Small intestine (tissue), 16 donors: ENCODE measurements at places on chromosomes 1 and 21.

- DNase-seq: no peak
Measured at GRCh38 chr21:34128124-34128523, 54.7 kb downstream of the MRPS6 start.

GRCh38 chr1:14103878-14104430, 404.0 kb downstream of the PRDM2 start:
- no peak for DNase-seq

DNA sequence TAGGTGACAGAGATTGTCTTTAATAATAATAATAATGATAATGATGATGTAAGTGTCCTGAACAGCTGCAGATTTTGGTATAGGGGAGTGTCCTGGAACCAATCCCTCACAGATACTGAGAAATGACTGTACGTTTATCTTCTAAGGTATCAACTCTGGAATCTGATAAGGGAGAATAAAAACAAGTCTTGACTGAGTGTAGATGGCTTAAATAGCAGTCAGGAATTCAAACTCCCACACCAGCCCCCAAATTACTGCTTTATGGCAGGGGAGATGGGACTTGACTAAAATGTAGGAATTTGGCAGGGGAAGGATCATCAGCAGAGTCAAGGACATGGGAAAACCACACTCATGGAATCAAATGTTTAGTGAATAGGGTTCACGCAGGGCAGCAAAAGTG, 6.1 kb upstream of the VHLL start:
- no peak for DNase-seq

DNA sequence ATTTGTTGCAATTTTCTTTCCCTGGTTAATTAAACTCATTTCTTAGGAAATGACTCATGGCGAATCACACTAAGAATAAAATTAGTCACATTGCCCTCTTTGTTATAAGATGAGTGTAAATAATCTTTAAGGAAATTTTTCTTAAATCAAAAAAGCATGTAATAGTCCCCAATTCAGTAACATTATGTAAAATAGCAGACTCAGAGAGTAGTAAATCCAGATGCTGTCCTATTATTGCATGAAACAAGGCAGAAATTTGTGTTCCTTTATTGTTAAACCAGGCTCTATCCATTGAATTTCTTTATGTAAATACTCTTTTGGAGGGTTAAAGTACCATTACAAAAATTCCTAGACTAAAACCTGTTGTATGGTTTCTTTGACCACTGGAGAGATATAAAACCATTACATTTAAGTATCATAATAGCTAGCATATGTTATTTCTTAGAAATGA, 154.5 kb upstream of the C1orf87 start:
- no peak for DNase-seq

DNA sequence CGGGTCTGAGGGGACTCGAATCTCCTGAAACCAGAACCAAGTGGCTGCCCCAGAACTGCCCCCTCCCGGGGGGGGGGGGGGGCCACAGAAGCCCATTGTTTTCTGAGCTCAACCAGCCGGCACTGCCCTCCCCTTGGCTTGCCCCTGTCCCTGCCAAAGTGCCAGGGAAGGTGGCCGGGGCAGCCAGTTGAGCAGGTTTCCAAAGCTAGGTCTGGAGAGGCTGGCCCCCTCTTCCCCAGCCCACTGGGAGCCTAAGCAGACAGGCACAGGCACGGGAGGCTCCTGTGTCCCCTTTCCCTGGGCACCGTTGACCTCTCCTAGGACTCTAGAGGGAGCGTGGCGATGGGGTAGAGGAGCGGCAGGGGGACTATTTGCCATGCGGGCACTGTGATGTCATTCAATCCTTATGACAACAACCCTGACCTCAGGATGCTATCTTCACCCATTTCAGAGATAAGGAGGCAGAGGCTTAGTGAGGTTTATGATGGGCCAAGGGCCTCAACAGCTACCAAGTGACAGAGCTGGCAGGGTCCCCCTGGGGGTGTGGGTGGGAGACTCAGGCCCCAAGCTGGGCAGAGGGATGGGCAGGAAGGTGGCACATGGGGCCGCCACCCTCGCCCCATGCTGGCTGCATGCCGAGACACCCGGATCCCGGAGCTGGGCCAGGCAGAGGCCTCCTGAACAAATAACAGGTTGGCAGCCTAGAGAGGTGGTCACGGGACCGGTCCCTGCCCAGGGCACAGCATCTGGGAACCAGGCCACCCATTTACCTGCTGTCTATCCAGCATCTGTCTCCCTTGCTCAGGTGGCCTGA, 35.0 kb downstream of the RAP1GAP start:
- DNase-seq: peak; percentile 62

DNA sequence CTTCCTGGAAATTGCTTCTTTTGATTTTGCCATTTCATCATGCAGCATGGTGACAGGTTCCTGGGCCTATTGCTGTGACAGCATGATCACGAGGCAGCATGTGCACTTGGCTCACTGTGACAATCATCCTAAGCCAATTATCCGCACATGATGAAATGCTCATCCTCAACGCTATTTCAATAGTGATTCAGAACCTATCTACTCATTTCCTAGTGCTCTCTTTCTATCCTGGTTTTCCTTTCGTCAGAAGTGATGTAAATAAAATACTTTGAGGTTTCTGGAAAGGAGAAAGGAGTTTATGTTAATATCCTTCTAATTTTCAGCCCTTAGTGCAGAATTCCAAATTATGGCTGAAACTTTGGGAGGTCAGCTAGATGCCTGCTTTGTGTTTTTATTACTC, 110.6 kb upstream of the ADAMTS5 start:
- no peak for DNase-seq

GRCh38 chr1:30005972-30006619, 717.3 kb downstream of the MATN1 start:
- DNase-seq: no peak

GRCh38 chr1:36643371-36644270, 160.9 kb upstream of the CSF3R start:
- DNase-seq: no peak

DNA sequence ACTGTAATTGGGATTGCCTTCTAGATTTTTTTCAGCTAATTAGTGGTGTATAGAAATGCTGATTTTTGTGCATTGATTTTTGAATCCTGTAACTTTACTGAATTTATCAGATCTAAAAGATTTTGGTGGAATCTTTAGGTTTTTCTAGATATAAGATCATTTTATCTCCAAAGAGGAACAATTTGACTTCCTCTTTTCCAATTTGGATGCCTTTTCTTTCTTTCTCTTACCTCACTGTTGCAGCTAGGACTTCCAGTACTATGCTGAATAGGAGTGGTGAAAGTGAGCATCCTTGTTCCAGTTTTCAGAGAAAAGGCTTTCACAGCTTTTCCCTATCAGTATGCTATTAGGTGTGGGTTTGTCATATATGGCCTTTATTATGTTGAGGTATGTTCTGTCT, 53.6 kb downstream of the TESK2 start:
- no peak for DNase-seq

DNA sequence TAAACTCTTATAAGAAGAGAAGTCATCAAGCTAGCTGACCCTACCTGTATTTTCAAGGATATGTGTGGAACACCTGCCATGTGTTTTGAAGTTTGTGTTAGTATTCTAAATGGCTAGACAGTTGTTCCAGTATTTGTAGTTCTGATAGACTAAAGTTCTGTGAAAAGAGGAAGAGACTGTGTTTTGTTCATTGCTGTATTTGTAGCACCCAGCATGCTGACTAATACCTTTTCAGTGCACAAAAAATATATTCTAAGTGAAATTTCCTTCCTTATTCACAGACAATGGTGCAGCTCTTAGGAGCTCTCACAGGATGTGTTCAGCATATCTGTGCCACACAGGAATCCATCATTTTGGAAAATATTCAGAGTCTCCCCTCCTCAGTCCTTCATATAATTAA, 8.2 kb upstream of the METTL18 start:
- no peak for DNase-seq

DNA sequence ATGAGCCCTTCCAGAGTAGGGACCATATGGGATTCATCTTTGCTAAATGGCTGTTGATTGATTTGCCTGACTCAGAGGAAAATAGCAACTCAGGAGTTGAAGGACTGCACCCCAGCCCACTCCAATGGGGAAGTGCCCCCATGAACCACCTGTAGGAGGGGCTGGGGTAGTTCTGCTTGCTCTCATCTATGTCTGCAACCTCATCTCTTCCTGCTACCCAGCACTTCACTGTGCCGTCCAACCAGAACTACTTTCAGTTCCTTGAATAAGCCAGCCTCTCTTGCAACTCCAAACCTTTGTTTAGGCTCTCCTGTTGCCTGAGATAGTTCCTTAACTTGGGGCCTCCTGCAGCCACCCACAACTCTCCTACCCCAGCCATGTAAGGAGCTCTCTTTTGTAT, 26.6 kb downstream of the BEND5 start:
- DNase-seq: no peak

GRCh38 chr1:175413367-175413766, 220.8 kb upstream of the KIAA0040 start:
- DNase-seq: no peak

DNA sequence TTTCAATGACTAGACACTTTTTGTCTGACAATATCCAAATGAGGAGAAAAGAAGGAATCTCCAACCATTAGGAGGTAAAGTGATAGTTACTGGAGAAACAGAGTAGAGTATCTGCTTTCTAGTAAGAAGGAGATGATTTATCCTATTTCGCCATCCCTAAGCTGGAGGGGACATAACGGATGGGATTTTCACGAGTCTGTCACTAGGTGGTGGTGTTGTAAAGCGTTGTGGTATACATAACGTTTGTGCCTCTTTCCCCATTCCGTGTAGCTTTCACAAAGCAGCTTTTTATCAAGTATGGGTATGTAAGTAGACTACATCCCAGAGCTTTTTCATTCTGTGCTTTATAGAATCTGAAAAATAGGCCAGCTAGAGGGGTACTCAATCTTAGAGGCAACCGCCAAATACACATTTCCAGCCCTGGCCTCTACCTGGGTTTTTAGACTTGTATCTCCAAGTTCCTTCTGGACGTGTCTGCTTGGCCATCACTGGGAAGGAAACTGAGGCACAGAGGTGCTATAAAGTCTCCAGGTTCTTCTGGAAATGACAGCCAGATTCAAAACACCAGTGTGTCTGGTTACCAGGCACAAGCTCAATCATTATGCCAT, 33.3 kb upstream of the FAM3B start:
- peak; percentile 85 for DNase-seq

GRCh38 chr1:209768354-209768774, 12.5 kb downstream of the TRAF3IP3 start:
- no peak for DNase-seq

DNA sequence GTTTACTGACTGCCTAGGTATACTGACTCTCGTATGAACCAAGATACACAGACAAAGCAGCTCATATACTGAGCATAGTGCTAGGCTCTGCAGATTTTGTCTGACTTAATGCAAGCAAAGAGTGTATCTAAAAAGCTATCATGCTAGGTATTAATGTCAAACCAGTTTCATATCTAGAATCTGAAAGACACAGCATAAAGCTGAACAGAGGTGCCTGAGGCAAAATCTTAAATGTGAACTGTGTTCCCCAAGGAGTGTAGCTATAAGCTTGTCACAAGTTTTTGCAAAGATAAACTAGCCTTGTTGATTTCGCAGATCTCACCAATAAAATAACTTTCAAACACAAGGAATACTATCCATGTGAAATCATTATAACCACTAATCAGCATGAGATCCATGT, 18.1 kb downstream of the JAK1 start:
- DNase-seq: no peak

GRCh38 chr21:16308269-16308668, 578.5 kb downstream of the USP25 start:
- DNase-seq: no peak

DNA sequence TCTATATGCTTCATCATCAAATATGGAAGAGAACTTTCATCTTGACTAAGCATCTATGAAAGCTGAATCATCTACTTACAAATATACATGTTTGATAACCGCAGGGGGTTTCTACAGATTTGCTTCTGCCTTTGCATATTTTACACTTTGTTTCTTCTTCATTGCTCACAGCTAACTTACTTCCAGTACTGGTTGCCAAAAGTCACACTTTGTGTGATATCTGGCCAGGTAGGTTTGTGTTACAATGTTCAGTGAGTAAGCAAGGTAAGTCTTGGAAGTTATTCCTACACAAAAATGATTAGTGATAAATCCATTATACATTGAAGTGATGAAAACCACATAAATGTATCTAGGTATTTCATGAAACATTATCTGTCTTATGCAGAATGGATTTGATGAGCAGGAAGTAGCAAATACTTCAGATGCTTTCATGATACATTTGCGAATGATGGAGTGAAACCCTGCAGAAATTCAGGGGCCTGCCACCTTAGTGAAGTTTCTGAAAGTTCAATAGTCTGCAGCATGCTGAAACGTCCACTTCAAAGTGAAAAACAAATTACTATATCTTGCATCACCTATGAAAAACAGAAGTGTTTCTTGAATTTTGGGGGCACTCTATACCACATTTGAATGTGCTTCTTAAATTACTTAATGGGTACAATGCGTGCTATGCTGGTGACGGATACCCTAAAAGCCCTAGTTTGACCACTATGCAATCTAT, 187.3 kb downstream of the ATP6V1G3 start:
- no peak for DNase-seq

GRCh38 chr1:212967801-212968200, 17.5 kb downstream of the VASH2 start:
- DNase-seq: peak; percentile 18

GRCh38 chr21:27329255-27329851, 362.5 kb upstream of the ADAMTS5 start:
- peak; percentile 3 for DNase-seq

GRCh38 chr1:64624218-64624713, 120.6 kb upstream of the RAVER2 start:
- no peak for DNase-seq

GRCh38 chr1:205350691-205351141, 6.0 kb downstream of the KLHDC8A start:
- no peak for DNase-seq

DNA sequence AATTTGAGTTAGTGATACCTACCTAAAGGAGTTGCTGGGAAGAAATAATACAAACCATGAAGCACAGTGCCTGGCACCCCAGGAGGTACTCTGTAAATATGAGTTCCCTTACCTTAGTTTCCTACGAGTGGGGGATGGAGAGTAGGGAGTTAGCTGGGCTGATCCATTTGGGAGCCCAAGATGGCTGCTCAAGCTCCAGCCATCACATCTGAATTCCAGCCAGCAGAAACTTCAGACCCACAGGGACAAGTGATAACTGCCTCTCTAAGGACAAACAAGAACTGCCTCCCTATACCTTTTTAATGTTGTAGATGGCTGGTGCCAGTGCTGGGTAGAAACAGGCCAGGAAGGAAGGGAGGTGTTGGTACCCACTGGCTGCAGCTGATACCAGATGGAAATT, 22.7 kb downstream of the HTR6 start:
- no peak for DNase-seq

DNA sequence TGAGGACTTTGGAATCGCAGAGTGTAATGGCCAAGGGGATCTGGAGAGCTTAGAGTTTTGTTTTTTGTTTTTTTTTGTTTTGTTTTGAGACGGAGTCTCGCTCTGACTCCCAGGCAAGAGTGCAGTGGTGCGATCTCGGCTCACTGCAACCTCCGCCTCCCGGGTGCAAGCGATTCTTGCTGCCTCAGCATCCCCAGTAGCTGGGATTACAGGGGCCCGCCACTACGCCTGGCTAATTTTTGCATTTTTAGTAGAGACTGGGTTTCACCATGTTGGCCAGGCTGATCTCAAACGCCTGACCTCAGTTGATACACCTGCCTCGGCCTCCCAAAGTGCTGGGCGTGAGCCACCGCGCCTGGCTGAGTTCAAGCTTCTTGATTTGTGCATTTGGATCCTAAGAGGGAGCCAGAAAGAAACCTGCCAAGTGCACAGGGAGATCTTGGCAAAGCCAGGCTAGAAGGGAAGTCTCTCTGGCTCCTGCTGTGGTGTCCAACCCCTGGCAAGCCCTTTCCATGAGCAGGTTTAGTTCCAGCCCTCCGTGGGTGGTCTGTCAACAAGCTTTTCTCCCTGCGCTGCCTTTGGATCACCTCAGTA, 852 bp downstream of the FAAH start:
- peak; percentile 29 for DNase-seq
